ENCODE measurements at places on chromosomes 2 and 18.
A peak's percentile ranks its signal among the peaks of the same experiment; 100 is the strongest.

GRCh38 chr2:120551522-120551921 lies 184.1 kb upstream of the GLI2 start:
- no peak for DNase-seq

DNA sequence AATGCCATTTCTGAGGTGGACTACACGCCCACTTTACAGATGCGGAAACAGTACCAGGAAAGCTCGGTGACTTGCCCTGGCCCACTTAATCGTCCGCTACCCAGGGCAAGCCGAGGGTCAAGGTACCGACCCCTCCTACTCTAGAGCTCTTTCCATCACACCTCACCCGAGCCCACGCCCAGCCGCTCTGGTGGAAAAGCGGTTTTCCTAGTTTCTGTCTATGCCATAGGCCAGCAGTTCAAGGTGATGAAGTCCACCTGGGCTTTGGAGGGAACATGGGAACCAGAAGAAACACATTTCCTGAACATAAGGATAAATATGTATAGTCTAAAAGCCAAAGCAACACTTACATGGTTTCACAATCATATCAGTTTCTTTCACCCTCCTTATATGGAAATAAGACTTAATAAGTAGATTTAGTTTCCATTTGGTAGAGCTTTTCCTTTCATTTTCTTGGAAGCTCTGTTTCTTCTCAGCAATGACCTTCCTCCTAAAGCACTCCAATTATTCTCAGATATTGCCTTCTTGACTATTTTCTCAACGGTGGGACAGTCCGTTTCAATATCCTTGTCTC lies 567 bp downstream of the VWA3B start:
- no peak for DNase-seq

DNA sequence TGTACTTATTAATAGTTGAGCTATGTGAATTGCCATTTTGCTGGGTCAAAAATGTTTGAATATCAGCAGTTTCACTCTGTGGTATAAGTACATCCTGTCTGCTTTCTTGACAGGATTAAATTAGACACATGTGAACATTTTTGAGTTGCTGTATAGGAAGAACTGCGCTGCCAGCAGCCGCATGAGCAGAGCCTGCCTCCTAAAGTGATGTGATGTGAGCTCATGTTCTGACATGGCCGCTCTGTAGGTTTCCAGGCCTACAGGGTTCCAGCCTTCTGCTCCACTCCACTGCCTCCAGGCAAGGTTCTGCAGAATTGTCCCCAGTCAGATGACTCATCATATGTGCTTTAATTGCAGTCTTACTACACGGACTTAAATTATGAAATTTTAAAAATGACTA lies 119.7 kb upstream of the NFATC1 start:
- DNase-seq, result peak; percentile 41

- DNase-seq, result no peak
Measured at GRCh38 chr2:241112046-241112445, 10.0 kb upstream of the MTERF4 start.

- DNase-seq, result no peak
Measured at GRCh38 chr2:68385907-68386287, 20.8 kb downstream of the PLEK start.

- no peak for DNase-seq
Measured at GRCh38 chr18:43590182-43590903, 313.1 kb upstream of the SYT4 start.

DNA sequence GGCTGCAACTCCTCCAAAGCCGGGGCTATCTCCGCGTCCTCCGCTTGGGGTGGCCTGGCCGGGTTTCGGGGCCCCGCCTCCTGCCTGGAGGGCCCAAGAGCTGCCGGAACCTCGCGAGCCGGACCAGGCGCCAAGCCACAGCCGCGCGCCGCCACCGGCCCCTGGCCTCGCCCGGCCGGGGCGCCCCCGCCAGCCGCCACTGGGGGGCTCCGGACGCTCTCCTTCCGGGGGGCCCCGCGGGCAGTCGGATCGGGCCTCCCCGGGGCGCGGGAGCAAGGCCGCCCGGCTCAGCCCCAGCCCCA lies 17.4 kb upstream of the HAAO start:
- peak; percentile 73 for DNase-seq

DNA sequence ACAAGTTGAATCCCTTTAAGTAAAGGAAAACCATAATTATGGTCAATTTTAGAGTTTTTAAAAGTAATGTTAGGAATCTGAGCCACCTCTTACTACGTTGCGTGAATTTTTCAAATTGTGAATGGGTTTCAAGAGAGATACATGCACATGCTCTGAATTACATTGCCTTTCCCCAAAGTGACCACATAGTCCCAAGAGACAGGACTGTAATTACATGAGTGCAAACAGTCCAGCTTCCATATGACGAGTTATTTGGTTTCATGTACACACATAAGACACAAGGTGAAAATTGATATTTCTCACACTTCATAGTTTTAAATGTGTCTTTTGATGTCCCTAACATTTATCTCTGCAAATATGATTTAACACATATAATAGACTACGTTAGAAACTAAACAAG lies 850.8 kb downstream of the LRP1B start:
- no peak for DNase-seq

DNA sequence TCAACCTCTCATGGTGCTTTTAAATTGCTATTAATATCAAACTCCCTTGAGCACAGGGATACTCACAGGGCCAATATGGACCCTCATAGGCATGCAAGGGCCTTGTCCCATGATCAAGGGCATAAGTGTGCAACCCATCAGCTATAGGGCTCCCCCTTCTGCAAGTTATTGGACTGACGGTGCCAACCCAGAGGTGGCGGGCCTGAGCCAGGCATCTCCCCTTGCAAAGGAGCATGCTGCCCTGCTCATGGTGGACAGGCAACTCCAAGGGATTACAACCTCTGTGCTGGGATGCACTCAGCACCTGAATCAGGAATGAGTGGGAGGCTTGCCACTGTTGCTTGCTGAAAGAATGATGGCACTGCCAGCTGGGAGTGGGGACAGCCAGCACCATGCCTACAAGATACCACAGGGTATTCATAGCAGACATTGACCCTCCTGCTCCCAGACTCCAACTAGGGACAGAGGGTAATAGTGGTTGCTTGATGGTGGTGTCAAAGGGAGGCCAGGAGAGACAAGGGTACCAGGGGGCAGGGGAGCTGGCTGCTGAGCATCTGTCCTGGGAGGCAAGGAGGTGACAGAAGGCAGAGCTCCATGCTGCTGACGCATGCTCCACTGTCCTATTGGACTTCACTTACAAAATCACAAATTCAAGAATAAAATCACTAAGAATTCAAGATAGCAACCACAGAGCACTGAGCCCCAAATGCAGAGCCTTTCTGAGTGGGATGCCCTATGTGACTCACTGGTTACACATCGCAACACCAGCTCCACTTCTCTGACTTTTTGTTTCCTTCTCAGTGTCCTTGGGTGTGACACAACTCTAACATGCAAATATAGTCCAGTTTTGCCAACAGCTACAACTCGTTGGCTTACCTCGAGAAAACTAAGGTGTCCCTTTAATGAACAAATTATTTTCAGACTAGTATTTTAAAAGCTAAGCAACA lies 157.1 kb upstream of the CCDC150 start:
- DNase-seq, result no peak

GRCh38 chr18:70489571-70489970 lies 200.7 kb downstream of the SOCS6 start:
- DNase-seq, result no peak

GRCh38 chr2:20474757-20475566 lies 28.1 kb downstream of the RHOB start:
- DNase-seq, result no peak

DNA sequence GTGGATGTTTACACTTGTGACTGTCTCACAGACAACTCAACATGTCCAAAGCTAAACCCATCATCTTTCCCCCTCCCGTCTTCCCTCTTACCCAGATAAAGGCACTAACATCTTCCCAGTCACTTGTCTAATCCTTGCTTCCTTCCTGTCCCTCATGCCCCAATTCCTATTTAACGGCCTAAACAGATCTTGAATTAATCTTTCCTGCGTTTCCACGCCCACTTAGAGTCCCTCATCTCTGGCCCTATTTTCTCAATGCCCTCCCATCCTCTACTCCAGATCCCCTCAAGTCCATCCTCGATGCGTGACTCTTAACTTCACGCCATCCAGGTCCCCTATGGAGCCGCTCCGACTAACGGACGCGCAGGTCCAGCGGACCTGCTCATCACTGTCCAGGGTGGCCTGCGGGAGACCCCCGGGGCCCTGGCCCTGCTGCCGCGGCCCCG lies 682 bp upstream of the SCLY start:
- no peak for DNase-seq

DNA sequence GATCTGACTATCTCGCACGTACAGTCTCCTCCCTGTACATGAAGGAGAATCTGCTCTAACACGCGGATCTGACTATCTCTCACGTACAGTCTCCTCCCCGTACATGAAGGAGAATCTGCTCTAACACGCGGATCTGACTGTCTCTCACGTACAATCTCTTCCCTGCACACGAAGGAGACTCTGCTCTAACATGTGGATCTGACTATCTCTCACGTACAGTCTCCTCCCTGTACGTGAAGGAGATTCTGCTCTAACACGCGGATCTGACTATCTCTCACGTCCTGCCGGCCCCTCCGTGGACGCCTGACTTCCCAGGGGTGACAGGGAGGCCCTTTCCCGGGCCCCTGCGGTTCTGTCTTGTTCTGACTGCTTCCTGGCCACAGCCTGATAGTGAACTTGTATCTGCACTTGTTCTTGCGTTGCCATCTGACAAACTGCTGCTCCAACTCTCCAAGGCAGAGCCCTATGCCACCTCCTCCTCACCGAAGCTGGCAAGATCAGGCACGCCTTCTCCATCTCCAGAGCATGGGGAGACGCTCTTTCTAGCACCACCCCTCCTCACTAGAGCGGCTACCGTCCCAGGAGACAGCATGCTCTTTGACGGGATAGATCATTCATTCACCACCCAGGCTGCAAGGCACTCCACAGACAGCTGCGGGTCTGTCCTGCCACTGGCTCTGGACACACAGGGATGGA lies 238.6 kb downstream of the TWIST2 start:
- DNase-seq, result no peak

- DNase-seq, result no peak
Measured at GRCh38 chr2:96897491-96898134, 27.7 kb upstream of the SEMA4C start.

DNA sequence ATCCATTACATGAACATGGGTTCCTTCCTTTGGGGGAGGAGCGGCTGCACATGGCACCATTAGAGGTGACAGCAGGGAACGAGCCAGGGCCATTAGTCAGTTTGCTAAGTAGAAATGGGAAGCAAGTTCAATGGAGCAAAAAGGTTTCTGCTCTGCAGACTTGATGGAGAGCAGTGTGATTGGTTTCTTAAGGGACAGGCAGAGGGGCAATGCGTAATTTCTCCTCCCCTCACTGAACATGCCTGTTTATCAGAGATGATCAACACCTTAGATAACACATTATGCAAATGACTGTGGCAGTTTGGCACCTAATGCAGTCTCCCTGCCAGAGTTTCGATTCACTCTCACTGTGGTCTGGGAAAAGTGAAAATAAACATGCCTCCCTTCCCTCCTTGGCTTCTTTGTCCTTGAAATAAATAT lies 414.5 kb downstream of the STK39 start:
- no peak for DNase-seq

DNA sequence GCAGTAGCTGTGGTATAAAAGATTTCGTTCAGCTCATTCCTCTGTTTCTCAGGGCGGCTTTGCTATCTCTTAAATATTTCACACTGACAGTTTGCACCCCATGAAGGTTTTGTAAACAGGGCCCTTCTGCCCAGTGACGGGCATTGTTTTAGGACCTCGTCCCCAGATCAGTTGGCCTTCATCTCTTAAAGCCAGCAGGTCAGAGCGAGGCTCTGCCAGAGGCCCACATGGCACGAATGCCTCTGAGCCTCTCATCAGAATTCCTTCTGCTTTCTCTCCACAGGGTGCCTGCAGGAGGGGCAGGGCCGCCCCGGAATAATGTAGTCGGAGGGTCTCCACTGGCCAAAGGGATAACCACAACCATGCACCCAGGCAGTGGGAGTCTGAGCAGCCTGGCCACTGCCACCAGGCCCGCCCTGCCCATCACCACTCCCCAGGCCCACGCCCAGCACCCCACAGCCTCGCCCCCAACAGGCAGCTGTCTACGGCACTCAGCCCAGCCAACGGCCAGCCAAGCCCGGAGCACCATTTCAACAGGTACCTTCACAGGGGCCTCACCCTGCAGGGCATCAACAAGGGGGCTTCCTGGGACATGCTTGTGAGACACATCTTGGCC lies 177.0 kb downstream of the SEPTIN10 start:
- DNase-seq, result no peak

DNA sequence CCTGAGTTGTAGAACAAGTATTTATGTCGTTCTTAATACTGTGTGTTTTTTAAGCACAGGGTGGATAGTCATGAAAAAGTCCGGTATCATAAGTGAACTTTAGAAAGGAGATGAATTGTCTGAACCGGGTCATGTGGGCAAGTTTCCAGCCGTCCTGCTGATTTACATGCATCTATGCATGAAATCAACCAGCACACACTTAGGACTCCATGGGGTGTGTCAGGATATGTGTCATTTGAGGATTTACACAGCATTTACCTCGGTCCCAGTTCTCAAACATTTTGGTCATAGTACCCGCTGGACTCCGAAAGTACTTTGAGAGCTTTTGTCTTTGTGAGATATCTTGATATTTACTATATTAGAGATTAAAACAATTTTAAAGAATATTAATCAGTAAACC lies 47.5 kb upstream of the TWSG1 start:
- DNase-seq, result no peak

DNA sequence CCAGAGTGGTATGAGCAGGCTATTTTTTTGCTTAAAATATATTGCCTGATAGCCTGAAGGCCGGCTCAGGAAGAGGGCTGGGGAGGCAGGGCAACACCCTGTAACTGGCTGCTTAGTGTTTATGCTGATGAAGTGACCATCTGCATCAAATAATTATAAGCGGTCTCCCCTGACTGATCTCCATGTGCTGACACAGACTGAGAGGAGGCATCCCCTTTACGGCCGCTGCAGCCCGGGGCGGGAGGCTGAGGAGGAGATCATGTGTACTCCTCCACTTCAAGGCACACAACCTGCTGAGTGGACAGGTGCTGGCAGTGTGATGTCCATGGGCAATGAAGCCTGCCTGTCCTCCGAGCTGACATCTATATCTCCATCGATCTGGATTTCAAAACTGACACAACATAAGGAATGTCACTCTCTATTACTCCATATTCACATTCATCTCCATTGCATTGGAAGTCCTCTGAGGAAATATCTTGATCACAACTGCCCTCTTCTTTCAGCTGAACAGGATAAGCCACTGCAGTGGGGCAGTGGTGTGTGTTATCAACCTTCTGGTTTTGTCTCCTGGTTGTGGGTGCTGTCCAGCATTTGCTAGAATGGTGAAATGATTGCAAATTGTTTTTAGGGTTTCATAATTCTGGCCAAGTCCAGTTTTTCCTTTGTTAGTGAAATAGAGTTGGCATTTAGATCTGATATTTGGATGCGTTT lies 143.5 kb downstream of the AQP4 start:
- DNase-seq, result no peak
